ENCODE measurements at places on chromosomes 7 and 10.

GRCh38 chr7:111846898-111847297 is 284.6 kb upstream of the IMMP2L start:
- no peak for DNase-seq

DNA sequence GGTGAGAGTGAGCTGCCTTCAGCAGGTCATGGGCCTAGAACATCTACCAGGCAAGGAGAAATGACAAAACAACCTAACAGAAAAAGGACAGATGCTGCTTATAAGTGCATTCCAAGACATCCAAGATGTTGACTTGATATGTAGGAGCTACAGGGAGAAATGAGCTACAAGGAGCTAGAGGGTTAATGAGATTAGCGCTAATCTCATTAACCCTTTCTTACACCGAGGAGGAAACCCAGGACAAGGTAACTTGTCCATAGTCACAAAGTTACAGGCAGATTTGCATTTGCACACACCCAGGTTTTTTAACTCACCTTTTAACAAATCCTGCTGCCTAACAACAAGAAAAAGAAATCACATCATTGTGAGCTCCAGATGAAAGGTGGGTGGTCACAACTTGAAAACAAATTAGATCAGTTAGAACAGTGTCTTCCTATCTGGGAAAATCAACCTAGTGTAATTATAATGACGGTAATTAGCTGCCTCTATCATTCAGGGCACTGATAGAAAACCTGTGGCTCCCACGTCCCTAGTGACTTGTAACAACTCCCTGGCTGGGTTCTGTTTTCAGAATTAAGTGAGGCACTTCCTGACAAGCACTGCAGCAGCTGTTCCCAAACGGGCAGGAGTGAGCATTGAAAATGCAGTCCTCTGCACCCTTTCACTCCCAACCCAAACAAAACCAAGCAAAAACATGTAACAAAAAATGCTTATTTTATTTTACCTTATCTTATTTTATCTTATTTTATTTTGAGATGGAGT is 5.7 kb downstream of the KIAA1549 start:
- DNase-seq: no peak

DNA sequence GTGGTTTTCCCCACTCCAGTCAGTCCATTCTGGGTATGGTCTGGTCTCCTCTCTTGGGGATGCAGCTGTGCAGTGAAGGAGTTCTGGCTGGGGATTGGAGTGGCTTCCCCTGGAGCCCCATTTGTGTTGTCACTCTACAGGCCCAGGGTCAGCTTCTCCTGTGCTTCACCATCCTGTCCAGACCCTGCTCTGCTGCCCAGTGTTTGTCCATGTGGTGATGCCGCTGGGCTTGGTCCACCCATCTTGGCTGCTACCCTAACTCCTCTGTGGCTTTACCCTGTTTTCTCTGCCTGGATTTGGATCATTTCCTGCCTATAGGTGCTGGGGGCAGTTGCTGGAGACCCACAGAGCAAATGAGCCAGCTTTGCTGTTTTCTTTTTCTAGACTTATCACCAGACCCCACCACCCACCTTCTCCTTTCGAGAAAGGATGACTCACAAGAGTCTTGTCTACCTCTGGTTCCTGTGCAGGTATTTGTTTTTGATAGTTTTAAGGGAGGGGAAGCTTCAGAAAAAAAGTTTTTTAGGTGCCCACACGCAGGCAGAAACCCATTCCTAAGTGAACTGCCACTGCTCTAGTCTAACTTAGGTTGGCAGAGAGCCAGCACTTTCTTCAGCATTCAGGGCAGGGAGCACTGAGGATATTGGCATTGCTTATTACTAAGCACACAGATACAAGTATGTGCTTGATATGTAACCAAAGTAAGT is 8.5 kb downstream of the ZDHHC16 start:
- DNase-seq: no peak

DNA sequence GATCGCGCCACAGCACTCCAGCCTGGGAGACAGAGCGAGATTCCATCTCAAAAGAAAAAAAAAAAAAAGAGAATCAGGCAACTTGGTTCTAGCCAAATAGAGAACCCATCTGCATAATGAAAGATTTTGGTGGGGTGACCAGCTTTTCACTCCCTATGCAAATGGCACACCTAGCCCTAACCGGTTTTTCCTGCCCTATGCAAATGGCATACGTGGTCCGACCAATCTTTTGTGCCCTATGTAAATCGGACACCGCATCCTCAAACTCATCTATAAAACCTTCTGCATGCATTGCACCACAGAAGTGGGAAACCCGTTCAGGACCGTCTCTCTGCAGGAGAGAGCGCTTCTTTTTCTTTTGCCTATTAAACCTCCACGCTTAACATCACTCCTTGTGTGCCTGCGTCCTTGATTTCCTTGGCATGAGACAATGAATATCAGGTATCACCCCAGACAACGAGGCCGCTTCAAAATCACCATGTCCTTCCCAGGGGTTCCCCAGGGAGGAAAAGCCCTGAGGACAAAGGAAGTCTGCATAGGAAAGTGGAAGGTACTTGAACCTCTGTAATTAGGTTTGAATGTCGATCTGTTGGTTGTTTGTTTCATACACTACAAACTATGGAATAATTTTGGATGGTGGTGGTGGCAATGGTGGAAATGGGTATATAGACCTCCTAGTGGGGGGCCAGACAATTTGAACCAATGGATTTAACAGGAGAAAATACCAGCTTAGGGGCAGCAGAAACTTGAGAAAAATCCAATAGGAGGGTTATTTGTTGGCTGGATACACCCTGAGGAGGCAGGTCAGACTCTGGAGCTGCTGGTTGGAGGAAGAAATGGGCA is 396.2 kb downstream of the TYW1 start:
- no peak for DNase-seq

DNA sequence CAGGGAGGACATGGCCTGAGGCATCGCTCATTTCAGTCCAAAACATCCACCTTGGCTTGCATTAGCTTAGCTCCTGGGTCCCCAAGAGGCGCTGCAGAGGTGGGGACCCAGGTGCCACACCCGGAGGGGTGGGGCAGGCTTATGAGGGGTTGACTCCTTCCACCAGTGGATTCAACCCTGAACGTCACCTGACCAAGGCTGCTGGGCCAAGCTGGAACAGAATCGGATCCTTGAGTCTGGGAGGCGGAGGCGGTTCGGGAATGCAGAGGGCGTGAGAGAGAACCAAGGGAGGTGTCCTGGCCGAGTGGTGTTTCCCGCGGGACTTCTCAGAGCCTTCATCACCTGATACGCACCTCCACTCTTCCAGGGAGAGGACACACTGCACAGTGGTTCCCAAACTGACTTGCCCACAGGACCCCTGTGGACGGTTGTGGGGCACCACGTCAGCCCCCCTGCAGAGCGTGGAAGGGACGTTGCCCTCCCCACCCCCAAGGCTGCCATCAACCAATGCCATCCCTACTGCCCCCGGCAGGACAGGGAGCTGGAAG is 4.5 kb upstream of the MICALL2 start:
- DNase-seq: no peak

DNA sequence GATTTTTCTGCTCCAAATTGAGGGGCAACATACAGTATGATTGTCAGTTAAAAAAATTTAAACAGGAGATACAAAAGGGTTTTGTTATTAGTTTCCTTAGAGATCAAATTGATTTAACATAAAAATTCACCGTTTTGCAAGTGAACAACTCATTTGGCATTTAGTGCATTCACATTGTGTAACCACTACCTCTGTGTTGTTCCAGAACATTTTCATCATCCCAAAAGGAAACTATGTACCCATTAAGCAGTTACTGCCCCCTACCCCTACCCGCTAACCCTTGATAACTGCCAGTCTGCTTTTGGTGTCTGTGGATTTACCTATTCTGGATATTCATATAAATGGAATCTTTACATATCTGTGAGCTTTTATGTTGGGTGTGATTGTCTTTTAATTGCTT is 3.1 kb downstream of the ZRANB1 start:
- DNase-seq: no peak

GRCh38 chr10:108393089-108393488 is 1228.6 kb upstream of the SORCS1 start:
- no peak for DNase-seq

- no peak for DNase-seq
Observed at GRCh38 chr7:75536940-75537538, 44.9 kb downstream of the SPDYE5 start.

- DNase-seq: no peak
Observed at GRCh38 chr10:63935705-63936104, 414.5 kb downstream of the REEP3 start.

DNA sequence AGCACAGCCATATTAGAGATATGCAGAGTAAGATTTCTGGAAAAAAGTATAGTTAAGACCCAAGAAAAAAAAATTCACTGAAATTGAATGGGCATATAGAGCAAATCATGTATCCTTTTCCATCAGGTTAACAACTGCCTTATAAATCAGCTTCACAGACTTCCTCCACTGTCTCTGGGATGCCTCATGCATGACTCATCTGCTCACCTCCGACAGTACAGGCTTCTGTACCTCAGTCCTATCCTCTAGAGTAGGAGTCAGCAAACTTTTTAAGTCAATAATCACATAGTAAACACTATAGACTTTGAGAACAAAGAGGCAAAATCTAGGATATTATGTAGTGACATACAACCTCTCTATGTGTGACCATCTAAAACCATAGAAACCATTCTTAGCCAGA is 211.6 kb upstream of the SP8 start:
- DNase-seq: no peak

DNA sequence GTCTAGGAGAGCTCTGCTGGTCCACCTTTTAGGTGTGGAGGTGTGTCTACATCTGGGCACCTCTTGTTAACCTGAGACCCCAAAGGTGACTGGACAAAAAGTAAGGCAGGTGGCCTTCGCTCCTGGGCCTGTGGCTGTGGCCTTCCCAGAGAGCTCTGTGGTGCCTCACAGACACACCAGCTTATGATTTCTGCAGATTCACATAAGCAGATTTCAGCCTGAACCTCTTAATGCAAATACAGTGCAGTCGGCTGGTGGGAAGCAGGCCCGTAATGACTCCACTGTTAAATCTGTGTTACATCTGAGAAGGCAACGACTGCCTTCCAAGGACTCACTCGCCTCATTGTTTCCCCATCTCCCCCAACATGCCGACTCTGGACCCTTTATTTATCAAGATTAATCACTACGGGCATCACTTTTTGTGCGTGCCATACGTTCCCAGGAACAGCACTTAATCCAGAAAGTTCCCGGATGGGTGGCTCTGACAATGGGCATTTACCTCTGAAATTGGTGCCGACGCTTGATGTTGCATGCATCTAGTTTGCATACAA is 119.8 kb downstream of the EBF3 start:
- DNase-seq: no peak

GRCh38 chr10:72328045-72328828 is 26.5 kb downstream of the DNAJB12 start:
- DNase-seq: no peak

DNA sequence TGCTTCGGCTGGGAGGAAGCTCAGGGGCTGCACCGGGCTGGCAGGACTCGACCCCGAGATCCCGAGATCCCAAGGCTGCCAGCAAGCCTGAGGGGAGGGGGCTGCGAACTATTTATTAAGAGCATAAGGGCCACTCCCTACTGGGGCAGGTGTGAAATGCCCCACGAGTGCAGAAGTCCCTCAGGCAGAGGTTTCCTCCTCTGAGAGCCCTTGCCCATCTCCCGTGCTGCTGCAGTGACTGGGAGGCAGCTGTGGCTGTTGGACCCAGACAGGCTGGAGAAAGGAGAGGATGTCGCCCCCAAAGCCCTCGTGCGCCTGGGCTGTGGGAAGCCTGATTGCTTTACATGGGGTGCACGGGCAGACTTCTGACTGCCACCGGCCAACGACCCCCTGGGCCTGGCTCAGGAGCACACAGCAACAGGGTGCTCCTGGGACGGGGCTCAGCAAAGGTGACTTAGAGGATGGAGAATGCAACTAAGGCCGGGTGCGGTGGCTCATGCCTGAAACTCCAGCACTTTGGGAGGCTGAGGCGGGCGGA is 39.8 kb downstream of the RGS10 start:
- DNase-seq: no peak

DNA sequence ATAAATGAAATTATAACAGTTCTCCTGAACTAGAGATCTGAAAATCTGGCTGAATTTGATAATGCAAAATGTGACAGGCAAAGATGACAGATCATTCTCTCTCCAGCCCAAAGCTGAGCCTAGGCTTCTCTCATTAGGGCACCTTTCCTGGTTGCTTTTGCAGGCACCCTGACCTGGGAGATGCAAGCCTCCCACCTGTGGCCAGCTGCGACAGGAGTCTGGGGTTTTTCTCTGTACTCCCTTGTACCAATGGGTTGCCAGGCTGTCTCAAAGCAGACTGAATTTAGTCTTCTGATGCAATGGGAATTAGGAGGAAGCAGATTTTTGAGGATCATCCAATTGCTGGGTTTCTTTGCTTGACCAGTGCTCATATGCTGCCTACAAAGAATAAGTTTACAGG is 85.0 kb upstream of the EFCAB10 start:
- no peak for DNase-seq

DNA sequence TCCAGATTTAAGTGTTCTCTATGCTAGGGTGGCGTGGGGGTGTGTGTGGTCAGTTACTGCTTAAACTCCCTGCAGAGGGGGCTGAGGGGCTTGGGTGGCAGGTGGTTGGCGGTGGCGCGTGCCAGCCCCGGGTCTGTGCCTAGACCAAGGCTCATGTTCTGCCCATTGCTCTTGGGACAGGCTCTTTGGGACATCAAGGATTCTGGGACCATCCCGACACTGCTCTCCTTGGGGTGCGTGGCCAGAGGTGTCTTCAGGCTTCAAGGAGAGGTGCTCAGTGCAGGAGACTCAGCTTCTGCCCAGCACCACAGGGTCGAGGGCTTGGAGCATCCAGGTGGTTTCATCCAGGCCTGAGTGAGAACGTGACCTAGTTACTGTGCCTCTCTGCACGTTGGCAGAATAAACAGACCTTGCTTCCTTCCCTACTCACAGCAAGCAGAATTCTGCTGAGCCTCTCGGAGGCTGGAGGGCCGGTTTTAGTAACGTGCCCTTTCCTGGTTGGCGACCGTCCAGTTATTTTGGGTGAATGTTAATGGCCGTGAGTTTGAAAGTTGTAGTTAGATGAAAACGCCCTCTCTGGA is 39.9 kb downstream of the CAMK1D start:
- DNase-seq: no peak

DNA sequence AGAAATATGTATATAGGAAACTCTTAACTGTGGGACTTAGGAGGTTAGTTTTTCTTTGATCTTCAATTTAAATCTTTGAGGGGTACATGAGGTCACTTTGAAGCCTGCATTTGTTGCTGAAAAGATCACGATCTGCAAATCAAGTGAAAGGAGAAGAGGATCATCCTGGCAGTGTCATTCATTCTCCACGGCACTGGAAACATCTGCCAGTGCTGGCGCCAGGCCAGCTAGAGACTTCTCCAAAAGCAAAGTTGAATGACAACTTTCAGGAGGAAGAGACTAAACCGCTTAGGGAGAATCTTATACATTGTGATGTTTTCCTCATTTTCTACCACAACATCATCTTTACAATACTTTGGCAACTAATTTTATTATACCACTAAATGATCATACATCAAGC is 42.5 kb downstream of the MRC1 start:
- no peak for DNase-seq

Data from NCI-H2081 treated with DMSO at 0.1 percent for 48 hours (cell line).